ENCODE measurements at places on chromosomes 3 and 15.

DNA sequence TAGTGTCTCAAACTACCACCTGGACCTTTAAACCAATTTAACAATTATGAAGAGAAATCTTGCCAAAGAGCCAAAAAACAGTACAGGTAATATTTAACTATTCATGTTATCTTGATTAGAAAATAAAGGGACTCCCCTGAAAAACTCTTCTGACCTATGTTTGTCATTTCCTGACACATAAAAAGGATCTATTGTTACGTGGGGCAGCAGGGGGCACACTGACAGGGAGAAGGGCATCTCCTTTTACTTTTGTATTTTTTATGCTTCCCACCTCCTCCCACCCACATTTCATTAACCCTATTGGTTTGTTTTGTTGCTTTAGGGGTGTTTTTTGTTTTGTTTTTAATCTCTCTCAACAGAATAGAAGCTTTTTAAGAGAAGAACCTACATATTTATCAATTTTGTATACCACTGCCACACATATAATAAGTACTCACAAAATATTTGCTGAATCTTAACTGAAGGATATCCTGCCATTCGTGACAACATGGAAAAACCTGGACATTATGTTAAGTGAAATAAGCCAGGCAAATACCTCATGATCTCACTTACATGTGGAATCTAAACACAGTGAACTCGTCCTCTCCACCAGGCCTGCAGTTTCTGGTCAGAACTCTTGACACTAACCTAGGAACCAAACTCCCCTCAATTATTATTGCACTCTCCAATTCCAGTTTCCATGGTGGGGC is 17.7 kb downstream of the STAG1 start:
- ATAC-seq = no peak

DNA sequence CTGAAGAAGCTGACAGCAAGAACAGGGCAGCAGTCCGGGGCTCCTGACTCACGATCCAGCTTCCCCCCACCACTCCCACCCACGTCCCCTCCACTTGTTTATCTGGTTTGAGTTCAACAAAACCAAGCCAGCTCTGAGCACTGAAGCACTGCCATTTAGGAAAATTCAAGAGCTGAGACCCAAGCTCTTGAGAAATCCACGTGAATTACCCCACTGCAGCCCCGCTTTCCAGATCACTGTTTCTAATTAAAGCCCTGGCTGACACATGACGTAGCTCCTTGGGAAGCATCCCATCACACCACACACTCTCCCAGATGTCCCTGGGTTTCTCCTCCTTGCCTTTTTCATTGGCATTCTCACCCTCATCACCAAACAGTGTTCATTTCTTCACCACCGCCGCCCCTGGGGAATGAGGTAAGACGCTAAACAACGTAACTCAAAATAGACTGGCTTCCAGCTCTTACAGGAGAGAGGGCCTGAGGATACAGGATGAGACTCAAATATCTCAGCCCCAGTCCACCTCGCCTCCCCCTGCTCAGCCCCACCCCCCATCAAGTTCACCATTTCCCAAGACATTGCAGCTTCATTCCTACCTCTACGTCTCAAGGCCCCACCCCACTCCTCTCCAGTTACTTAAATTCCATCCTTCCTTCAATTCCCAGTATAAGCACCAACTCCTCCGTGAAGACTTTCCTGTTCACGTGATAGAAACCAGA is 95.4 kb downstream of the SRGAP3 start:
- no peak for ATAC-seq

DNA sequence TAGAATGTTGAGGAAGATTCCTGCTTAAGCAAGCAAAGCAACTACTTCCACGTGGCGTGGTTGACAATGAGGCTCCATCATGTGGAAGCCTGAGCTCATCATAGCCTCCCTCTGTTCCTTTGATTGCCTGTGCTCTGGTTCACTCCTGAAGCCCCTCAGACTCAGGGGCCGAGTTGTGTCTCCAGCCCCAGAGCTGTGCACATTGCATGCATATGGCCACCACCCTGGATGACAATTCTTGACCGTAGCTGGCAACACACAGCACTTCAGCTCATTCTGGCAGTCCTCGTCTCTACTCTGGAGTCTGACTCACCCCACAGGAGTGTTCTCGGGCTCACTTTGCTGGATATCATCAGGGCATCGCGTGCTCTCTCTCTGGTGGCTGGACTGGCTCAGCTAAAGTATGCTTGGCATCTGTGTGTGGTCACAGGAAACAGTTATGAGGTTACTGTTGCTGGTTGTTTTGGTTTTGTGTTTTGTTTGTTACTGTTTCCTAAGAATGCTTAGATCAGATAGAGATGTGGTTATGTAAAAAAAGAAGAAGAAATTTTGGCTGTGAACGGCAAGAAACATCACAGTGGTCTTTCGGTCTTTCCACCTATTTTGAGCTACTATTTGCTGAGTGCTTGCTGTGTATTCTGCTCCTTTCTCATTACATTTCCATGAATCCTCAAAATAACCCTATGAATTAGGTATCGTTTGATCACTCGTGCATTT is 41.6 kb upstream of the MRPS22 start:
- ATAC-seq = peak; percentile 13

GRCh38 chr3:133237380-133237779 is 162.5 kb upstream of the BFSP2 start:
- ATAC-seq = no peak

- no peak for ATAC-seq
Observed at GRCh38 chr3:152638214-152638613, 196.7 kb upstream of the P2RY1 start.

GRCh38 chr3:193134856-193135255 is 106.2 kb upstream of the PLAAT1 start:
- no peak for ATAC-seq

- no peak for ATAC-seq
Observed at GRCh38 chr3:186255703-186256331, 106.2 kb downstream of the DGKG start.
